Stimulated activated CD8-positive, alpha-beta memory T cell treated with anti-CD3 and anti-CD28 coated beads, Interleukin-7, amount 100 ng/mL, for 4 hours (primary cell): ENCODE measurements at places on chromosomes 4 and X.

DNA sequence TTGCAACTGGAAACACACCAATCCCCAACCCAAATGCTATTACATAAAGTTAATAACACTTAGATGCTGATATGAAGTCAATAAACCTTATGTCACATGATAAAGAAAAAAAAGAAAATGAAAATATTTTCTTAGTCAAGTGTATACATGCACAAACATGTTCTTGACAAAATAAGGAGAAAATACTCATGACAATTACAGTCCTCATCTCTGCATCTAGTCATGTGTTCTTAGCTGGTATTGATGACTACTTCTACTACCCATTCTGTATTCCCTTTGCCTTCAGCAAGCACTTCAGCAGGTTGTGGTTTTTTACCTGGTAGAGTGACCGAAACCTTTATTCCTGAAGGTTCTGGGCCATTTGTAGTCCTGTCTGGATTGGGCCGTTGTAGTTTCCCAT is 24.9 kb downstream of the CXCL8 start:
- DNase-seq = no peak

DNA sequence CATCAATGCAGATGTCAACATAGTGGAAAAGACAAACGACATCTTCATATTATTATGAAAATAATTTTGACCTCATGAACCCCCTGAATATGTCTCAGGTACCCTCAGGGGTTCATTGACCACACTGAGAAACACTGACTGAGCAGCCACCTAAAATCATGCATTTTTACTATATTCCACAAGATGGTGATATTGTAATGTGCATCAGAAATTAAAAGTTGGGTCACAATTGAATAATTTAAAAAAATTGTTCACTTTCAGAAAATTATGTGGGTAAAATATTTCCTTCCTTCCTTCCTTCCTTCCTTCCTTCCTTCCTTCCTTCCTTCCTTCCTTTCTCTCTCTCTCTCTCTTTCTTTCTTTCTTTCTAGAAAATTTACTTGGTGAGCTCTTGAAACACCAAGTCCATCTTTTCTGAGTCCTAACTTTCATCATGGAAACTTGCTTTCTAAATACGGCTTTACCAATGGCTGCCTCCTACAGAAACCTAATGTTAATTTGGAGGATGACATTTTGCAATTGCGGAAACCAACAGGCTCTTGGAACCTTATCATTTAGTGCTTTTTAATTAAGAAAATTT is 103.6 kb downstream of the RTL3 start:
- DNase-seq = no peak

DNA sequence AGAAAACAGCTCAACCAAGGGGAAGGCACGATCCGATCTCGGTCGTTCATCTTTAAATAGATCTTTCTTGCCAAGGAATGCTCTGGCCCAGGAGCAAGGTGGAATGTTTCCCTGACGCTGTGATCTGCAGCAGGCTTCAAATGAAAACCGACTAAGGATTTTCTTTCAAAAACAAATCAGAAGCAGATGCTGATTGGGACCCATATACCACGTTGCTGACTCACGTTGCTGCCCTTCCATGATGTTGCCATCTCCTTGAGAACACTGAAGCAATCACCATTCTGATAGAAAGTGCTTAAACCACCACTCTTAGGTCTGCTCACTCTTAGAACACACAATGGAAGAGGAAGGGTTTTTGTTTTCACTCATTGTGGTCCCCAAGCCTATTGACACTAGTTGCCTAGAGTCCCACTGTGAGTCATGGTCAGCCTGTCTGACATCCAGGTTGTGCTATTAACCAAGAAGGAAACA is 26.1 kb downstream of the LAMTOR3 start:
- DNase-seq = no peak

DNA sequence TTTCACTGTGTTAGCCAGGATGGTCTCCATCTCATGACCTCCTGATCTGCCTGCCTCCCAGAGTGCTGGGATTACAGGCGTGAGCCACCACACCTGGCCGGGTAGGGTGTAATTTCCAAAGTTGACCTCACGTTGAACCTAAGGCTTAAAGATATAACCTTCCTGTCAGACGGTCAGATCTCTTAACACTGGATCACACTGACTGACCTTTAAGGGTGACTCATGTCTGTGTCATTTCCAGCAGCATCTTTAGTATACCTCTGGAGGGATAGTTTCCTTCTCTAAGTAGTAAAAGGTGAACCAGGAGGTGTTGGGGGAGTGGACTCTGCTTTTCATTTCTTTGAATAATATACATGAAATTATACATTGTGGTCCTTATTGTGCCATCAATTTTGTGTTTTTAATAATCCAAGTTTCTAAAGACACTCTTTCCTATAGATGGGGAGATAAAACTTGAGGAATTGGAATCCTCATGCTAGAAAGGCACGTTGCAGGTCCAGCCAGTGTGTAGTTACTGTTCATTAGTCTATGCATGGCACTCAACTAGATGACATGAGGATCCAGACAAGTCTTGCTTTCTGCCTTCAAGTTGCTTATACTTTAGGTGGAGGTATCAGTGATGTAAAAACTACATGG is 45.7 kb downstream of the ARHGAP10 start:
- DNase-seq = no peak

DNA sequence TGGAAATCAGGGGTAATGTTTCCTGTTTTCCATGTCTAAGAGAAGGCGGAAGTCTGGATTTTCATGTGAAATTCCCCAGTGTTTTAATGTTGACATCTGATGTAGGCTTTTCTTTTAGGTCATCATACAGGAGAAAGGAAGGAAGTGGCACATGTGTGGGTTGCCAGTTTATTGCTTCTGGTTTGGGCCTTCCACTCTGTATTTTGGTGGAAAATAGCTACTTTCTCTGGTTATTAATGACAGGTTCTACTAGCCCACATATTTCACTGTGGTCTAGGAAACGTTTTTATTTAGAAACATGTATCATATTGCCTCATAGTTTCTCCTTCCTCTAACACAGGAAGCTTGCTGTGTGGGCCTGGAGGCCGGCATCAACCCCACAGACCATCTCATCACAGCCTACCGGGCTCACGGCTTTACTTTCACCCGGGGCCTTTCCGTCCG is 7.2 kb downstream of the PDHA1 start:
- DNase-seq = peak; percentile 6

GRCh38 chr4:5386921-5387320 is 321.4 kb downstream of the EVC2 start:
- no peak for DNase-seq

DNA sequence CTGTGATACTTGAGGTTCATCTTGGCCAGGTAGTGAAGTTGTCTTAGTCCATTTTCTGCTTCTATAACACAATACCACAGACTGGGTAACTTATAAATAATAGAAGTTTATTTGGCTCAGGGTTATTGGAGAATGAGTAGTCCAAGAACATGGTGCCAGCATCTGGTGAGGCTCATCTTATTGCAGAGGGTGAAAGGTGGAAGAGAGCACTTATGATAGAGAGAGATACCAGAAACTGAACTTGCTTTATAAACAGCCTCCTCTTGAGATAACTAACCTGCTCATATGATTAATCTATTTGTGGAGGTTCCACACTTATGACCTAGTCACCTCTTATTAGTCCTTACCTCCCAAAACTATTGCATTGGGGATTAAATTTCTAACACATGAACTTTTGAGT is 1.6 kb downstream of the C4orf51 start:
- DNase-seq = no peak

- no peak for DNase-seq
These were observed 17.1 kb upstream of the SLC7A11 start for GRCh38 chr4:138259271-138259670.

GRCh38 chr4:83389037-83389720 is 54.5 kb upstream of the HPSE start:
- DNase-seq = no peak

DNA sequence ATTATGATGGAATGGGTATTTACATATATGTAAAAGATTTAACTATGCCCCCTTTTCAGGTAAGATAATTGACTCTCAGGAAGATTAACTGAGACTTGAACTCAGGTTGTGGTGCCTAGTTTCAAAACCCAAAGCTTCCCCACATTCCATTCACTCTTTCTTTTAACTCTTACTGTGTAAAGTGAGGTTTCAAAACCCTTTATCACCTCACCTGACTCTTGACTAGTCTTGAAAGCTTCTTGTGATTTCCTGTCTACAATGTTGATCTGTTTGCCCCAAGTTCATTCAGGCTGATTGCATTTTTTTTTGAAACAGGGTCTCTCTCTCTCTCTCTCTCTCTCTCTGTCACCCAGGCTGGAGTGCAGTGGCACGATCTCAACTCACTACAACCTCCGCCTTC is 40.5 kb upstream of the RAPGEF2 start:
- DNase-seq = no peak

- no peak for DNase-seq
These were observed 84.8 kb upstream of the PAQR3 start for GRCh38 chr4:79023799-79024770.

GRCh38 chr4:9963328-9963727 is 58.0 kb downstream of the SLC2A9 start:
- DNase-seq = no peak

DNA sequence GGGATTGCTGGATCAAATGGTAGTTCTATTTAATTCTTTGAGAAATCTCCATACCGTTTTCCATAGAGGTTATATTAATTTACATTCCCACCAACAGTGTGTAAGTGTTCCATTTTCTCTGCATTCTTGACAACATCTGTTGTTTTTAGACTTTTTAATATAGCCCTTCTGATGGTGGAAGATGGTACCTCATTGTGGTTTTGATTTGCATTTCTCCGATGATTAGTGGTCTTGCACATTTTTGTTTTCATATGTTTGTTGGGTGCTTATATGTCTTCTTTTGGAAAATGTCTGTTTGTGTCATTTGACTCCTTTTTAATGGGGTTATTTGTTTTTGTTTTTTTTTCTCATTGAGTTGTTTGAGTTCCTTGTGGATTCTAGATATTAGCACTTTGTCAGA is 75.3 kb upstream of the PUDP start:
- no peak for DNase-seq

GRCh38 chrX:111244235-111244750 is 26.0 kb downstream of the CAPN6 start:
- DNase-seq = no peak

- DNase-seq = no peak
These were observed 108.7 kb downstream of the DHRSX start for GRCh38 chrX:2391869-2392606.

DNA sequence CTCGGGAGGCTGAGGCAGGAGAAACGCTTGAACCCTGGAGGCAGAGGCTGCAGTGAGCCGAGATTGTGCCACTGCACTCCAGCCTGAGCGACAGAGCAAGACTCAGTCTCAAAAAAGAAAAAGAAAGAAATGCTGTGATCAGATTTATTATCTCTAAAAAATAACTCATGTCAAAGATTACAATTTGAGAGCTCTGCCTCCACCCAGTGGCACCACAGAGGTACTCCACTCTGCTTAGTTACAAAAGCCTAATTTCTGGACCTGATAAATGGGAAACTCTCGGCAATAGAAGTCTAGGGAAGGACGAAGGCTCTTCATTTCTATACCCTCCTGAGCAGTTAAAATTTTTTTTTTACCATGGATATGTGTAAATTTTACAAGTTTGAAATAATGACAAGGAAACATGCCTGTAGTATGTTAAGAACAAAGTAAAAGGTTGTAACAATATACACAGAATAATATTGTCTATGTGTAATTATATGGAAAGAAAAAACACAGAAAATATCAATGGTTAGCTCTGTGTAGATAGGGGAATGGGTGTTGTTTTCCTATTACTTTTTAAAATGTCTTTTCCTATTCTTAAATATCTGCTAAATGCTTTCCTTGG is 149.8 kb downstream of the STIM2 start:
- peak; percentile 15 for DNase-seq

GRCh38 chrX:124098089-124098488 is 136.6 kb downstream of the STAG2 start:
- no peak for DNase-seq

DNA sequence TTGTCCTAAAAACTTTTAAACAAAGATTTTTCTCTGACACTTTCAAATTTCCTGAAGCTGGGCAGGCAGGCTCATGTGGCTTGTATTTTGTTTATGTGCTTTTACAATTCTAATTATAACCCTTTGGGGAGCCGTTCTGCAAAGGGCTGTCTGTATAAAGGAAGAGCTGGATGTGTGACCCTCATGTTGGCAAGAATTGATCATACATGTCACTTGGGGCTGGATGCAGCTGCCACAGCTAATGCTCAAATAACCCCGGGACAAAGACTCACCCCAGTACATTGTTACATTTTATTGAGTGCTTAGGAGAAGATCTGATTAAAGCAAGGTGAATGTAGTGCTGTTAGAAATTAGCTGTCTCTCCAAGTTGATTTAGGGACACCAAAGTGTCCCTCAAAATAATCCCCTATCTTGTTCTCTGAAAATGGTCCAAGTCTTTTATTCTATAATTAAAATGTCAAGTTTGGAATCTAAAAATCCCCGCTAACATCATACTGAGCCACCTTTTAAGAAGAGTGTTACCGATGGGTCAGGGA is 13.0 kb upstream of the DAPP1 start:
- DNase-seq = no peak

DNA sequence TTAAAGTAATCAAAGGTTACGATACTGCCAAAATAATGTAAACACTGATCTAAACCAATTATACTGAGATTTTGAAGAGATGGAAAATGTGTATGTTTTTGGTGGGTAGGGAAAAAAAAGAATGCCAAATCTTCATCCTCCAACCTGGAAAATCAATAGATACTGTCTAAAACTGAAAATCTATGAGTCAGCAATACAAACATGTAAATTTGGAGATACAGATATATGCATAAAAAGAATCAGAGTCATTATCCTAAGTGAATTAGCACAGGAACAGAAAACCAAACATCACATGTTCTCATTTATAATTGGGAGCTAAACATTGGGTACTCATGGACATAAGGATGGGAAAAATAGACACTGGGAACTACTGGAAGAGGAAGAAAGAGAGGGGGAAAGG is 197.4 kb upstream of the TRPC5 start:
- DNase-seq = no peak

DNA sequence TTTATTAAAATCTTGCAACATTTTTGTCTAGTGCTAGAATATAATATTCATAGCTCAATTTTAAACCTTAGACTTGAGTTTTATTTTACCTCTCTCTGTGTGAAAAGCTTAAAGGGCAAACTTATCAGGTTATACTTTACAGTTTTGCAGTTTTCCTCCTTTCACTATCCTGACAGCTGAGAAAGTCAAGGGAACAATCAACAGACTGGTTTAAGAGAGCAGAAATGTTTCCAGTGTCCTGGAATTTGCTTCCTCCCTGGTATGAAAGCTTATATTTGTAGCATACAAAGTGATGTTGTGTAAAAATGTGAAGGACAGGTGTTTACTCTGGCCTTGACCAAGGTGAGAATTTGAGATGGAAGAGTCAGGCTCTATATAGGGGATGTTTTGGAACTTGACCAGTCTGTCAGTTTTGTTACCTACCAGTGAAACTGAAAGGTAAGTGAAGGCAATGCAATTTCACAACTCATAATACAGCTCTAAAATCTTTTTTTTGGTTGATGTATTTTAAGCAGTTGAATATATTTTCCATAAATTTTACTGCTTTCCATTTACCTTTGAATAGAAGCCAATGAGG is 64.6 kb downstream of the FHIP1A start:
- DNase-seq = no peak

- DNase-seq = no peak
These were observed 187.0 kb downstream of the AASDH start for GRCh38 chr4:56200275-56200674.
